ENCODE measurements at places on chromosomes 3 and 15.

GRCh38 chr3:172159962-172160538 lies 120.7 kb downstream of the FNDC3B start:
- DNase-seq: no peak

- DNase-seq: no peak
Measured at GRCh38 chr3:32203854-32204253, 34.6 kb upstream of the CMTM8 start.

- no peak for DNase-seq
Measured at GRCh38 chr15:85960381-85960780, 119.3 kb upstream of the AGBL1 start.

- DNase-seq: no peak
Measured at GRCh38 chr3:127746400-127747057, 73.8 kb downstream of the ABTB1 start.

Data from activated CD8-positive, alpha-beta memory T cell treated with anti-CD3 and anti-CD28 coated beads for 1 hour (primary cell).